ENCODE measurements at places on chromosomes 6 and 20.

- no peak for DNase-seq
These were observed 3.1 kb upstream of the PTGIS start for GRCh38 chr20:49570828-49571552.

GRCh38 chr6:18306977-18307376 is 42.6 kb upstream of the DEK start:
- no peak for DNase-seq

GRCh38 chr6:133067960-133068359 is 173.2 kb upstream of the EYA4 start:
- DNase-seq, result no peak

GRCh38 chr6:3531481-3531880 is 74.6 kb upstream of the SLC22A23 start:
- no peak for DNase-seq

- no peak for DNase-seq
These were observed 220.2 kb upstream of the EXOC2 start for GRCh38 chr6:912871-913835.

- no peak for DNase-seq
These were observed 10.4 kb downstream of the NOX3 start for GRCh38 chr6:155444952-155445903.

DNA sequence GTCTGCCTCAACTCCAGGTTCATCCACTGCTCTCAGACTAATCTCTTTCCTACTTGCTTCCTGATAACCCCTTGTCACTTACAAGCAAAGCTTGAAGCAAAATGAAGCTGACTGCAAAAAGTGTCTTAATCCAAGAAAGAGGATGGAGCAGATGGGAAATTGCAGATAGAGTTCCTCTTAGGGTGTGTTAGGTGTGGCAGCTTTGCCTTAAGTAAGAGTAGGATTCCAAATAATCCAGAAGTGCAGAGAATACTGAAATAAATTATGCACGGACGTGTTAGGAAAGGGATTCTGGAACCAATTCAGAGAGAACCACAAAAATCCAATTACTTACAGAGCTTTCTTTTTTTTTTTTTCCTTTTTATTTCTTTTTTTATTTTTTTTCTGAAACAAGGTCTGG is 6.1 kb upstream of the RPL7L1 start:
- DNase-seq, result no peak

- DNase-seq, result no peak
These were observed 95.4 kb downstream of the BCAS1 start for GRCh38 chr20:53974785-53975555.

GRCh38 chr6:5107341-5107740 is 22.2 kb downstream of the PPP1R3G start:
- DNase-seq, result no peak

DNA sequence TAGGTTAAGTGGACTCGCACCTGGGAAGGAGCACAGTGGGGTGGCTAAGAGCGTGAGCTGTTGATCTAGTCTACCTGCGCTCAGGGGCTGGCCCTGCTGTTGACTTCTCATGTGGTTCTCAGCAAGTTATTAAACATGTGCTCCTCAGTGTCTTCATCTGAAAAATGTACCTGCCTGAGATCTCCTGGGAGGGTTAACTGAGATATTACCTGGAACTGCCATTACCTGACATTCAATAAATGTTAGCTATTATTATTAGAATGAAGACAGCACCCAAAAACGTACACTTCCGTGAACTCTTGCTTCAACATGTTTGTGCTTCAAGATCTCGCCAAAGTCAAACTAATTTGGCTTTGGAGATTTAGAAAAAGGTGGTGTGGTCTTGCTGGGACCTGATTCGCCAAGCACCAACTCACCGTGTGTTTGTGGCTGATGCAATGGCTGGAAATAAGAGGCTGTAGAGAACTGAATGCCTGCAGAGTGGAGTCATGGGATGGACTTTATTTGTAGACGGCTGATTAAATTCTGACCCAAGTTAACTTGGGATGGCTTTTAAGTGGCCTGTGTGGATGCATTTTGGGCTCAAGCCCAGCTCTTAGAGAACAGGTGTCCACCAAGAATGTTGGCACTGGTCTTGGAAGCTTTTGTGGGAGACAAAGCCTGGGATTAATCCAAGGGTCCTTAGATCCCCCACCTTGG is 692.9 kb downstream of the QKI start:
- DNase-seq, result no peak

GRCh38 chr6:102458990-102459389 is 1065.5 kb downstream of the GRIK2 start:
- DNase-seq, result no peak

GRCh38 chr20:51492167-51493092 is 50.1 kb downstream of the NFATC2 start:
- no peak for DNase-seq

Data from CD4-positive, alpha-beta T cell treated with Interferon alpha-2 for 1 hour (primary cell).